Nasal cavity respiratory epithelium epithelial cell of viscerocranial mucosa (primary cell): ENCODE measurements at places on chromosomes 13 and 19. TPM values are rescaled to one million over a fixed set of nuclear protein-coding genes. Genes with fewer than 3 reads are reported as not detected.

Gene ZNF175
- total RNA-seq: 1.4 and 3.2 TPM in 2 replicates

Gene TLE2
- 0.34 and 3.9 TPM in 2 replicates for total RNA-seq

Gene DAND5
- total RNA-seq: 0.07 TPM in 1 of 2 replicates, not detected in the other

Gene TBC1D4
- total RNA-seq: 24.6 and 25.3 TPM in 2 replicates

Gene NKPD1
- 0.34 and 0.93 TPM in 2 replicates for total RNA-seq

Gene ZNF430
- total RNA-seq: 8.2 and 13.0 TPM in 2 replicates

Gene ZNF780B
- 4.8 and 20.2 TPM in 2 replicates for total RNA-seq

Gene UGGT2
- total RNA-seq: 30.4 and 49.0 TPM in 2 replicates
